ENCODE measurements at places on chromosomes 13 and 19. TPM values are rescaled to one million over a fixed set of nuclear protein-coding genes. Genes with fewer than 3 reads are reported as not detected.

Gene ZNF555
- 2.7 TPM for total RNA-seq

Gene KLHL1
- total RNA-seq: not detected

Gene SLC8A2
- total RNA-seq: not detected

DNA sequence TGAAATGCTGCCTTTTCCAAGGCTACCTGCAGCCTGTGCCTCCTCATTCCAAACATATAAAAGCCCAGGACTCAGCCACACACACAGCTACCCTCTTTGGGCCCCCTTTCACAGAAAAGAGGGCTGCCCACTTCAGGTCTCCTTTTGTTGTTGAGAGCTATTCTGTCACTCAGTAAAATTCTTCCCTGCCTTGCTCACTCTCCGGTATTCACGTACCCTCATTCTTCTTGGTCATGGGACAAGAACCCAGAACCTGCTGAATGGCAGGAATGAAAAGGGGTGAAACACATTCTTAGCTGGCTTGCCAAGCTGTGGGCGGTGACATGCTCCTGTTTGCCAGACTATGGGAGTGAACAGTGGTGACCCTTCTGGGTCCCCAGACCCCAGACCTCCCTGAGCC, 338.0 kb upstream of the ATXN8OS start:
- DNase-seq: no peak
- H3K27ac ChIP-seq: no peak overlapping the region
- no peaks in the 10 kb centered on the region for H3K36me3 ChIP-seq

GRCh38 chr13:59754411-59754810, 409.3 kb downstream of the DIAPH3 start:
- DNase-seq: no peak
- H3K36me3 ChIP-seq: no peaks in the 10 kb centered on the region
- no peaks in the 10 kb centered on the region for H3K4me1 ChIP-seq
- H3K4me3 ChIP-seq: no peak overlapping the region

DNA sequence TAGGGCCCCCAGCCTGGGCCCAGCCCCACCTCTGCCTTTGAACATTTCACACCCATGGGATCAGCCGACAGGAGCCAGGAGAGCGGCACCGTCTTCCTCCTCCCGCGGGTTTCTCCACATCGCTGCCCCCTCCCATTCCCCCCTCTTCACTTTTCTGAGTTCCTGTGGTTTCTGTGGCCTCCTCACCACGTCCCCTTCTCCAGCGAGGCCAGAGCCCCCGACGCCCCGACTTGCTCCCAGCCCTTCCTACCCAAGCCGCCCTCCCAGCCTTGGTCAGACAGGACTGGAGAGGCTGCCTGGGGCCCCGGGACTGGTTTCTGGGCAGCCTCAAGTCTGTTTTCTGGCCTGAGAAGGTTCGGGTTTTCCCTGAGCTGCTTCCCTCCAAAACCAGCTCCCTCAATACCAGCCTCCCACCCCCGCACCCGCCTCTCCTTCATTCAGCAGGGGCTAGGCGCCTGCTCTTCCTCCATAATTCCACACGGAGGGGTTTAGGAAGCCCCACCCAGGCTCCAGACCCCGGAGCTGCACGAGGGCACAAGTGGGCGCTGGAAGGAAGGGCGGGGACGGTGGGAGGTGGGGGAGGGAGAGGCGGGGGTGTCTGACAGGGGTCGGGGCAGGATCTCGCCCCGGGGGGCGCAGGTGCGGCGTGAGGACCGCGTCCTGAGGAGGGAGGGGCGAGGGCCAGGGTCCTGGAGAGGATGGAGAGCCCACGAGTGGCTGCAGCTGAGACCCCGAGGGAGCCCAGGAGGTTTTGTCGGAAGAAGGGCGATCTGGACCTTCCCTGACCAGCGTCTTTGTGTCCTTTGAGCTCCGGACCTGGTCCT, 4.0 kb upstream of the SIGLEC10 start:
- H3K27me3 ChIP-seq: peaks cover 21% of the 10 kb centered on the region
- H3K4me1 ChIP-seq: peaks cover 12% of the 10 kb centered on the region
- no peaks in the 10 kb centered on the region for H3K36me3 ChIP-seq
- H3K27ac ChIP-seq: no peak overlapping the region
- no peak for DNase-seq

Gene DLEU7
- not detected for total RNA-seq

- peak overlapping the region; percentile 24 for H3K4me3 ChIP-seq
- no peaks in the 10 kb centered on the region for H3K36me3 ChIP-seq
- DNase-seq: no peak
- peak overlapping the region; percentile 32 for H3K27ac ChIP-seq
- H3K27me3 ChIP-seq: peaks cover 17% of the 10 kb centered on the region
These were observed 60.5 kb upstream of the FAM216B start for GRCh38 chr13:42720858-42721219.

GRCh38 chr13:93984876-93985275, 494.6 kb downstream of the DCT start:
- no peak overlapping the region for H3K27ac ChIP-seq
- H3K36me3 ChIP-seq: no peaks in the 10 kb centered on the region

Gene PSPN
- total RNA-seq: 2.3 TPM

Gene MEIOSIN
- not detected for total RNA-seq

Gene ITGBL1
- total RNA-seq: not detected

Gene LRRC8E
- total RNA-seq: not detected

- no peak overlapping the region for H3K27ac ChIP-seq
- H3K36me3 ChIP-seq: no peaks in the 10 kb centered on the region
- peaks cover 8% of the 10 kb centered on the region for H3K27me3 ChIP-seq
- peaks cover 14% of the 10 kb centered on the region for H3K4me1 ChIP-seq
- no peak for DNase-seq
These were observed 99.9 kb downstream of the GNG7 start for GRCh38 chr19:2602391-2603181.

DNA sequence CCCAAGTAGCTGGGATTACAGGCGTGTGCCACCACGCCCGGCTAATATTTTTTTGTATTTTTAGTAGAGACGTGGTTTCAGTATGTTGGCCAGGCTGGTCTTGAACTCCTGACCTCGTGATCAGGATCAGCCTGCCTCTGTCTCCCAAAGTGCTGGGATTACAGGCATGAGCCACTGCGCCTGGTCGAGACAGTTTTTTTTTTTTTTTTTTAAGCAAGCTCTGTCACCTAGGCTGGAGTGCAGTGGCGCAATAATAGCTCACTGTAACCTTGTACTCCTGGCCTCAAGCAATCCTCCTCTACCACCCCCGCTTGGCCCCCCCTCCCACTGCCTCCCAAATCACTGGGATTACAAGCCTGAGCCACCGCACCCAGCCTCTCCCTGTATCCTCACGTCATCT, 6.4 kb upstream of the MAP2K7 start:
- no peak overlapping the region for H3K4me3 ChIP-seq
- no peak for DNase-seq
- peaks cover 3% of the 10 kb centered on the region for H3K27me3 ChIP-seq
- no peak overlapping the region for H3K27ac ChIP-seq
- peaks cover 1% of the 10 kb centered on the region for H3K4me1 ChIP-seq
- H3K36me3 ChIP-seq: no peaks in the 10 kb centered on the region

DNA sequence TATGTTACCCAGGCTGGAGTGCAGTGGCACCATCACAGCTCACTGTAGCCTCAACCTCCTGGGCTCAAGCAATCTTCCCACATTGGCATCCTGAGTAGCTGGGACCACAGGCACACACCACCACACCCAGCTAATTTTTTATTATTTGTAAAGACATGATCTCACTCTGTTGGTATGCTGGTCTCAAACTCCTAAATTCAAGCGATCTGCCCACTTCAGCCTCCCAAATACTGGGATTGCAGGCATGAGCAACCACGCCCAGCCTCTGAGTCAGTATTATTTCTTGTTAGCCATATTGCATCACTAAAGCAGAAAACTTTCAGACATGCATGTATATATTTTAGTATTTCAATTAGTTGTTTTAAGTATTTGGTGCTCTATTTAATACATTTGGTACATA, 376.4 kb downstream of the GPC6 start:
- no peak for DNase-seq
- no peaks in the 10 kb centered on the region for H3K27me3 ChIP-seq
- no peaks in the 10 kb centered on the region for H3K36me3 ChIP-seq
- no peaks in the 10 kb centered on the region for H3K4me1 ChIP-seq
- H3K27ac ChIP-seq: no peak overlapping the region

- H3K36me3 ChIP-seq: no peaks in the 10 kb centered on the region
- H3K4me3 ChIP-seq: no peak overlapping the region
- DNase-seq: no peak
- H3K27ac ChIP-seq: no peak overlapping the region
- H3K27me3 ChIP-seq: peaks cover 14% of the 10 kb centered on the region
These were observed 78.2 kb upstream of the GPR12 start for GRCh38 chr13:26838821-26839220.

- no peak overlapping the region for H3K27ac ChIP-seq
- no peaks in the 10 kb centered on the region for H3K27me3 ChIP-seq
- DNase-seq: no peak
- no peaks in the 10 kb centered on the region for H3K36me3 ChIP-seq
- H3K4me1 ChIP-seq: no peaks in the 10 kb centered on the region
These were observed 558.8 kb upstream of the KLHL1 start for GRCh38 chr13:70666883-70667556.

DNA sequence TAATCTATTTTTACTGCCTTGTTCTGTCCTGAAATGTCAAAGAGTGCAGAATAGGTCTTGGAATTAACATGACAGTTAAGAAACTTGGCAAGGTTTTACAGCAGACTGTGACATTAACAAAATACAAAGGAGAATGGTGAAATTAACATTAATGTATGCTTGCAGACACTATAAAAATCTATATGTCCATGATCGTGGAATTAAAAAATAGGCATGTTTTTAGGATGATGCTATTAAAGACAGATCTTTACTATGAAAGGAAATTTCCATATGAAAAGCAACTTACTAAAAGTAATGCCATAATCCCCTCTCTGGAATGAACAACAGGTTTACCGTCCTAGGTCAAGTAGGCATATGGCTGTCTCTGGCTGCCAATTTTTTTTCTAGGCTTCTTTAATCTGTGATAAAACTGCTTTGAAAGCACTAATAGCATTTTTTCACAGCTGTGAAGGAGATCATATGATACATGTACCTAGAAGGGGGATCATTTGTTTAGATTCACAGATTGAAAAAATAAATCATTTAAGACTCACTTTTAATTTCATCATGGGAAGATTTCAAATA, 291.5 kb downstream of the ZNF536 start:
- no peaks in the 10 kb centered on the region for H3K36me3 ChIP-seq
- H3K4me3 ChIP-seq: no peak overlapping the region
- DNase-seq: no peak
- no peaks in the 10 kb centered on the region for H3K4me1 ChIP-seq
- no peak overlapping the region for H3K27ac ChIP-seq

DNA sequence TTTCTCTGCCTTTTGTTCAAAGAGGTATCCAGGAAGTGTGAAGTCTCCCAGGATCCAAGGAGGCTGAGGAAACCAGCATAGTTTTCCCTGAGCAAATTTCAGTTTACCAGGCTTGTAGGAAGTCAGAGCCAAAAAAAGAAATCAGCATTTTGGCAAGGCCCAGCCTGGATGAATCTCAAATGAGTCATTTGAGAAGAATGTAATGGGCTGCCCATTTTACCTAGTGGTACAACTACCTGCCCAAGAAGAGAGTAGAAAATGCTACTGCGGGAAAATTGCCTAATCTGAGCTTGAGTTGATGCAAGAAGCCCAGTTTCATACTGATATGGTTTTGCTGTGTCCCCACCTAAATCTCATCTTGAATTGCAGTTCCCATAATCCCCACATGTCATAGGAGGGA, 284.1 kb upstream of the ZNF507 start:
- H3K27me3 ChIP-seq: no peaks in the 10 kb centered on the region
- no peak overlapping the region for H3K4me3 ChIP-seq
- DNase-seq: no peak
- no peak overlapping the region for H3K27ac ChIP-seq
- no peaks in the 10 kb centered on the region for H3K36me3 ChIP-seq

Gene ZNF57
- total RNA-seq: 3.7 TPM

Gene CACNG6
- not detected for total RNA-seq

DNA sequence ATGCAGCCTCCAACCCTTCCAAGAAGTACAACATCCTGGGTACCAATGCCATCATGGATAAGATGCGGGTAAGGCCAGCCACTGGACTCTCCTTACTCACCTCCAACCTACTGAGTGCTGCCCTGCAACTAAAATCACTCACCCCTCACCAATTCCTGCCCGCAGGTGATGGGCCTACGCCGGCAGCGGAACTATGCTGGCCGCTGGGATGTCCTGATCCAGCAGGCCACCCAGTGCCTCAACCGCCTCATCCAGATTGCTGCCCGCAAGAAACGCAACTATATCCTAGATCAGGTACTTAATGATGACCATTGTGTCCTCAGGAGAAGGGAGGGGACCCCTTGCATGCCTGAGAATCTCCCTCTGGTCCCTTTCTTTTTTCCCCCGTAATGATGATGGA, 15.6 kb upstream of the CCDC97 start:
- no peak for DNase-seq
- no peaks in the 10 kb centered on the region for H3K27me3 ChIP-seq
- peaks cover 89% of the 10 kb centered on the region for H3K36me3 ChIP-seq
- peaks cover 52% of the 10 kb centered on the region for H3K4me1 ChIP-seq

DNA sequence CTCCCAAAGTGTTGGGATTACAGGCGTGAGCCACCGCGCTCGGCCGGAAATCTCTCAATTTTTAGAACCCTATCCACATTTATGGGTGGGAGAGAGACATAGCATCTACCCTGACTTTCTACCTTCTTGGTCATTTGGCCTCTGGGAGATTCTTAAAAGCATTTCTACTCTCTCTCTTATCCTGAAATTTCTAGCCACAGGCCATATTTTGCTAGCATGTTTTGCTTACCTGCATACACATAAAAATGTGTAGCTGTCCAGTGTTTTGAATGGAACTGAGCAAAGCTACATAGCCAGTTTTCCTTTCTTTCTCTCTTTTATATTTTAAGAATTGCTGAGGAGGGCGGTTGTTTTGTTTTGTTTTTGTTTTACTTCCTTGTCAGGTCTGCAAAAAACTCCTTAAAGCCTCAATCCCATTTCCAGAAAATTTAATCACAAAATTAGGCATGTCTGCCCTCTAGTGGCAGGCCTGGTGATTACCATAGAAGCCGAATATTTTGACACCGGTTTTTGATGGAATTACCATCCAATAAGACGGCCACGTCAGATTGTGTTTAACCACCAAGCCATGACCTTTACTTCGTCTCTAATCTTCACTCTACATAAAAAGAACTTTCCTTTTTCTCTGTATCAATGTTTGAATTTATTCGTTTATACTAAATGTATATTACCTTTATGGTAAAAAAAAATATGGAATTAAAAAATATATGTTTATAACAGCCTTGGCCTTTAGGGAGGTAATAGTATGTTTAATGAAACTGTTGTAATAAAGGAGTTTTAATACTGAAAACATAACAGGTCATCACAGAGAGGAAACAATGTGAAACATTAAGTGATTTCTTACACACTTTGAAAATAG, 34.4 kb upstream of the OXGR1 start:
- no peak overlapping the region for H3K27ac ChIP-seq
- H3K36me3 ChIP-seq: no peaks in the 10 kb centered on the region

DNA sequence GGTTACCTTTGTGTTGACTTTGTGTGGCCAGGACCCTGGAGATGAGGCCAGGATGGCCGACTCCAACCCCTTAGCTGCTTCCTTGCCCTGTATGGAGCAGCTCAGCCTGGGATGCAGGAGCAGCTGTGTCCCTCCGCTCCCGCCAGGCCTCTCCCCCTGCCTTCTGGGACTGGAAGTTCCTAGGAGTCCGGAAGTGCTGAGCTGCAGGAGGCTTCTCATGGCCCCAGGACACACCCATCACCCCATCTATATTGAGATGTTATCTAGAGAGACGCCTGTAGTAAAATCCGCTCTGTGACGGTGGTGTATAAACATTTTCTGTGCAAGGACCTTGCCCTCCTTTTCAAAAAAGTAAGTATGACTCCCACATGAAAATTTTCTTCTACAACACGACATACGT, 27.0 kb downstream of the WTIP start:
- no peaks in the 10 kb centered on the region for H3K4me1 ChIP-seq
- no peaks in the 10 kb centered on the region for H3K27me3 ChIP-seq
- no peak overlapping the region for H3K4me3 ChIP-seq

All from activated CD4-positive, alpha-beta memory T cell treated with anti-CD3 and anti-CD28 coated beads, Interleukin-2, amount 10 ng/mL, durations not matched to agents 7 days and 5 days (primary cell).